Kidney capillary endothelial cell (primary cell): ENCODE measurements at places on chromosomes 6 and 20.

- no peak for DNase-seq
These were observed 109.3 kb downstream of the GPX5 start for GRCh38 chr6:28634761-28635546.

- DNase-seq: no peak
These were observed 97.4 kb upstream of the NEDD9 start for GRCh38 chr6:11329726-11330412.

- no peak for DNase-seq
These were observed 140.8 kb downstream of the ALDH8A1 start for GRCh38 chr6:134809130-134809529.

DNA sequence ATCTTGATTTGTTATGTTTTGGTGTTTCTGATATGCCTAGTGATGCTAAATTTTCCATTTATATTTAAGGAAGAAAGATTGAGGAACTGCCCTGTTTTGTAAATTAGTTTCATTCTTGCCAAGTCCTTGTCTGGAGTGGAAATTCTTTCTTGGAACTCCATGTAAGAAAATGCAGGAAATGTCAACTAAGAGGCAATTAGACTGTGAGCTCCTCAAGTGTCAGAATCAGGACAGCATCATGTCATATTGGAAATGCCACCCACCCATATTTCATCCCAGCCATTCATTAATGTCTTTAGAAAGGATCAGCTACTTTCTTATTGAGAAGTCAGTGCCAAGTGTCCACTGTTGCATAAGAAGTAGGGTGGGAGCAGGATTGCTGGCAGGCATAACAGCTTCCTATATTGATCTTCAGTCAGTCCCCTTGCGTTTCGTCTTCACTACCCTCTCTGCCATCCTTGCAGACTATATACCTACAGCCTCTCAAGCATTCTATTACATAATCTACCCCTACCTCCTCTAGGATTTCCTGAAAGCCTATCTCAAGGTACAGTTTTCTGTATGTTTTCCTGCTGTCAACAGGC, 42.4 kb downstream of the HAO1 start:
- no peak for DNase-seq

- no peak for DNase-seq
These were observed 202.3 kb downstream of the RPS12 start for GRCh38 chr6:133016631-133017030.

GRCh38 chr6:138577151-138577915, 78.0 kb upstream of the NHSL1 start:
- no peak for DNase-seq

GRCh38 chr20:17533396-17533795, 2.2 kb upstream of the BFSP1 start:
- DNase-seq: no peak
